GM06990 (cell line): ENCODE measurements at places on chromosomes 12 and 14.

DNA sequence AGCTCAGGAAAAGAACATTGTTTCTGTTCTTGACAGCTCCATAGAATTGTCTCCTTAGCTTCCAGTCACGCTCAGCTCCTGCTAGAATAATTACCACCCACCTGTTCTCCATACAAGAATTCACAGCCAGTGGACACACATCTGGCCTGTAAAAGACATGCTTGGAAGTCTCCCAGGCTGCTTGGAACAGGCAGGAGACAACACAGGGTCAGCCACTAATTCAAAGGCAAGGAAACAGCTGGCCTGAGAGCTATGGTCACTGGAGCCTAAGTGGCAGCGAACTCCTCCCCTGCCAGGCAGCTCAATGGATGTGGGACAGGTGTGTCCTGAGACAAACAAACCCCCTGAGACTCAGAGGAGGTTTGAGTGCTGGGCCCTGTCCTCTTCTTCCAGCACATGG lies 22.9 kb upstream of the LTBP2 start:
- no peak for DNase-seq

- DNase-seq, result no peak
Observed at GRCh38 chr12:133201888-133202287, 20.6 kb downstream of the ZNF268 start.

- no peak for DNase-seq
Observed at GRCh38 chr14:93663317-93663716, 125.0 kb downstream of the PRIMA1 start.

DNA sequence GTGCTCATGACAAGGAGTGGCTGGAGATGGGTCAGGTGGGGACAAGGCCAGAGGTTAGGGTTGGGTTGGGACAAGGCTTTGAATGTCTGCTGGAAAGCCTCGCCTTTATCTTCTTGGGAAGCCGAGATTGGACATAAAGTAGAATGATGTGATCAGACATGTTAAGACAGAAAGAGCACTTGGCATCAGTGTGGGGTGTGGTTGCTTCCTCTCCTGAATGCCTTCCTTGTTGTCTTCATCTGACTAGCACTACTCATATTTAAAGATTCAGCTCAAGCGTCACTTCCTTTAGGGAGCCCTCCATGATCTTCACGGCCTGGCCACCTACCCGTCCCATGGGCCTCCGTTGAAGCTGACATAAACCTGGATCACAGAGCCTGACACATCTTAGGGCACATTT lies 14.8 kb upstream of the C12orf75 start:
- no peak for DNase-seq

DNA sequence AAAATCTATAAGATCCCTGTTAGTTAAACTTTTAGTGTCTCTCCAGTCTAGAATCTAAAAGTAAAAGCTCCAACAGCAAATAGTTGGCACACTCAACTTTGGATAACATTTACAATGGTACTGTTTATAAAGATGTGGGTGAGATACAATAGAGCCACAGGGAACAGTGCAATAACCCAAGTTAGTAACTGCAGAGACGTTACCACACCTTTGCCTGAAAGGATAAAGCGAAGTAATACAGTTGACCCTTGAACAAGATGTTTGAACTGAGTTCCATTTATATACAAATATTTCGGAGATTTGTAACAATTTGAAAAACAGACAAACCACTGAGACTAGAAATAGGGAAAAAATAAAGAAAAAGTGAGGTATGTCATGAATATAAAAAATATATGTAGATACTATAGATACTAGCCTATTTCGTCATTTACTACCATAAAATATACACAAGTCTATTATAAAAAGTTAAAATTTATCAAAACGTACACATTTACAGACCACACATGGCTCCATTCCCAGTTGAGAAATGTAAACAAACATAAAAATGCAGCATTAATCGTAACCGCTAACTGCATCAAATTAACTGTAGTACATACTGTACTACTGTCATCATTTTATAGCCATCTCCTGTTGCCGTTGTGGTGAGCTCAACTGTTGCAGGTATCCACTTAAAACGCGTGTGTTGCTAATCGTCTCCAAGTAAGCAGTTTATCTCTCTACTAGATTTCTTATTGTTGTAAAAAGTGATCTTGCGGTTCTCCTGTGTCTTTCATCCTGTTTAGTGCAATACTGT lies 56.5 kb upstream of the HIF1A start:
- DNase-seq, result no peak

DNA sequence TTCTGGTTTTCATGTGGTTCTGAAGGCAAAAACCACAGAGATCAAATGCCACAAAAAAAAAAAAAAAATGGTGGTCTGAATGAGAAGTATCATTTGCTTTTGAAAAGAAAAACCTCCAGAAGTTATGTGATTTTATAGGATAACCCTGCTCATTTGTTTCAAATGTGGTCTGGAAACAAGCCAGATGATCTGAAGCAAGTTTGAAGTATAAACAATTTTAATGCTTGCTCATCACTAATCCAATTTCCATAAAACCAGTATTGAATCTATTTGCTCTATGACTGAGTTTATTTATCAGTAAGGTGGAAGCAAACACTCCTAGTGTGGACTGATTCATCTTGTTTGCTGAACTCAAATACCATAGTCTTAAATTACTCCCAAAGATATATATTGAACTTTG lies 407.3 kb upstream of the FLRT2 start:
- DNase-seq, result no peak

DNA sequence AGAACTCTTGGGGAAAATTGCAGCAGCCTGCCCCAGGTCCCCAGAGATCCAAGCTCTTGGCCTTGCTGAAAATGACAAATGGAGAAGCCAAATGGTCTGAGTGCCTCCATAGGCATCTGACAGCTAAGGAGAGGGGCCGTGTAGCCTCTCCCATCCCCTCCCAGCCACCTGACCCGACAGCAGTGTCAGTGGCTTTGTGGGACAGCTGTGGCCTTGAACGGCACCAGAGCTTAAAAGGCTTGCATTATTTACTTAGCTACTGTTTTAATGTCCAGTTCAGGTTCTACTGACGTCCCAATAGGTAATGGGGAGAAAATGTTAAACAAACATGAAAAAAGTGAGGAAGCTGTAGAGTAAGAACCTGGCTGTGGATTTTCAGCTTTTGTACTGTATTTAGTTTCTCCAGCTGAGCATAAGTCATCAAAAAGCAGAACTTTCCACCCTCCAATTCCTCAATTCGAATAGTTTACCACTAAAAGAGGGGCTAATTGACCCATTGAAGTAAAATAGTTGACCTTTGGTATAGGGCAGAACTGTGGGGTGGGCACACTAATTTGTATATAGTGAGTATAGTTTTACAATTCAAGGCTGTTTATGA lies 50.0 kb downstream of the FOS start:
- DNase-seq, result no peak

DNA sequence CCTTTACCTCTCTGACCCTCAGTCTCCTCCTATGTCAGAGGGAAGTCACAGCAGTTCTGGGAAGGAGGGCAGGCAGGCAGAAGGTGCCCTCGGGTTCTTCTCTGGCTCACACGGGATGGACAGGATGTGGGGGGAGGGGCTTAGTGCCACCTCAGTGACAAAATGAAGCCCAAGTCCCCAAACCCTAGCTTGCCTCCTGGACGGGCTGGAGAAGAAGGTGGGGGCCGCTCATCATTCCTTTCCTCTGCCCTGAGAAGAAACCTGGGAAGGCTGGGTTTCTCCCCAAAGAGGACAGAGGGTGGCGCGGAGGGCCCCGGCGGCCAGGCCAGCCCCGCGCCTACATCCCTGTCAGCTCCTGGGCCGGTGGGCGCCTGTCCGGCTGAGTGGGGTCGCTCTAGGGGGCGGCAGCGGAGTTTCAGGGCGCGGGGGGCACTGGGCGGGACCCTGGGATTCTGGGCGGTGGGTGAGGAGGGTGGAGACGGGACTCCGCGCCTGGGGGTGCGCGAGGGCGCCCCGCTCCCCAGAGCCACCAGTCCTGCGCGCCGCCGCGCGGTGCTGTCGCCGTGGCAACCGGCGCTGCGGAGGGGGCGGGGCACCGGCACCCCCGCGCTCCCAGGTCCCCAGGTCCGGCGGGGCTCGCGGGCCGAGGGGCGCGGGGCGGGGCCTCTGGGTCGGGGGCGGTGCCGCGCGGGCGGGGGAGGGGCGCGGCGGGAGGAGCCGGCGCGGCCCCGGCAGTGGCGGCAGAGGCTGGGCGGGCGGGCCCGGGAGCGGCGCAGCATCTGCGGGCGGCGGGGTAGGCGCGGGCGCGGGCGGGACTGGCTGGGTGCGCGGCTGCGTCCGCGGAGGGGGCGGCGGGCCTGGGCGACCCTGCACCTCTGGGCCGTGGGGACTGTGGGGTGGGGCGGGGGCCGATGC lies at the start of gene TMEM121:
TMEM121 (plus strand) TSS at position 723 of the 915 bp plus-strand sequence. CDS start 2,252 bp downstream, outside the sequence.
- no peak for DNase-seq

DNA sequence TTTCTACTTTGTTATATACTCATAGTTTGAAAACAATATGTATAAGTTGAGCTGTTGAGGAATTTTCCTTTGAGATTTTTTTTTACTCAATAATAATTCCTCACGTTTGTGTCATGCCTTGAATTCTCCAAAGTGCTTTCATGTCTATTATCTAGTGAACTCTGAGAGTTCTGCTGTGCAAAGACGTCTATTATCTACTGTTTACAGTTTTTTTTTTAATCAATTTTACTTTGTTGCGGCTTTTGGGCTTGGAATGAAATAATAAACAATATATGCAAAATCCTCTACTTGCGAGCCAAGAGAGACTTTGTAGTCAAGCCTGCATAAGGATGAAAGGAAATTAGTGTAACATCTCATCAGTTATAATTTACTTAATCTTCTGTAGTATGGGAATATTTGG lies 107.2 kb upstream of the FRMD6 start:
- DNase-seq, result no peak

- DNase-seq, result no peak
Observed at GRCh38 chr14:24329736-24330135, 5.1 kb downstream of the ADCY4 start.

GRCh38 chr12:12592930-12593329 lies 18.7 kb upstream of the CREBL2 start:
- DNase-seq, result no peak

- DNase-seq, result no peak
Observed at GRCh38 chr14:58904776-58905175, 267.0 kb downstream of the DACT1 start.

DNA sequence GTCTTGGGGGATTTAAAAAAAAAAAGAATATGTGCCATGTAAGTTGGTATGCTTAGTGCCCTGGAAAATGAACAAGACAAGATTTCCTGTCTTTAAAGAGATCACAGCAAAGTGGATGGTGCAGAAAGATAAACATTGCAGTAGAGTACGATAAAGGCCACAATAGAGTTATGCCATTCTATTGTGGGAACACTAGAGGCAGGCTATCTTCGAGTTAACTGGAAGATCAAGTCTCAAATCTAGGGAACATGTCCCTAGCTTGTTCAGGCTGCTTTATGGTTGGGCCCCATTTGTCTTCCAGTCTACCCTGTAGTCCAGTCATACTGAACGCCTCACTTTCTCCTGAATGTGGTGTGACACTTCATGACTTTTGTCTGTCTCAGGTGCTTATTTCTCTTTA lies 18.7 kb upstream of the CCT2 start:
- DNase-seq, result no peak

GRCh38 chr14:73283608-73284379 lies 46.5 kb downstream of the PAPLN start:
- no peak for DNase-seq

DNA sequence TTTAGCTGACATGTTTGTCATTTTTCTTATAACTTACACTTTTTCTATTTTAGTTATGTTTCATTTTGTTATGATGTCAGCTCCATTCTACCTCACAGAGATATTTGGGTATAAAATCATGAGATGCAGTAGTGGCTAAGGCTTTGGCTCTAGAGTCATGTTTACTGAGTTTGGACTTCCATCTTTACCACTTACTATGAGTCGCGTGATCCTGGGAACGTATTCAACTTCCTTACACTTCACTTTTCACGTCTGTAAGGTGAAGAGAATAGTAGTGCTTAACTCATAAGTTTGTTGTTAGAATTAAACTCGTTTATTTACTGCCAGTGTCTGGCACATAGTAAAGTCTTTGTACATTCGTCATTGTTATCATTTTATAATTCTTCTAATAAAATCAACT lies 126.3 kb downstream of the ERC1 start:
- no peak for DNase-seq

- no peak for DNase-seq
Observed at GRCh38 chr14:85039353-85039626, 490.7 kb upstream of the FLRT2 start.

DNA sequence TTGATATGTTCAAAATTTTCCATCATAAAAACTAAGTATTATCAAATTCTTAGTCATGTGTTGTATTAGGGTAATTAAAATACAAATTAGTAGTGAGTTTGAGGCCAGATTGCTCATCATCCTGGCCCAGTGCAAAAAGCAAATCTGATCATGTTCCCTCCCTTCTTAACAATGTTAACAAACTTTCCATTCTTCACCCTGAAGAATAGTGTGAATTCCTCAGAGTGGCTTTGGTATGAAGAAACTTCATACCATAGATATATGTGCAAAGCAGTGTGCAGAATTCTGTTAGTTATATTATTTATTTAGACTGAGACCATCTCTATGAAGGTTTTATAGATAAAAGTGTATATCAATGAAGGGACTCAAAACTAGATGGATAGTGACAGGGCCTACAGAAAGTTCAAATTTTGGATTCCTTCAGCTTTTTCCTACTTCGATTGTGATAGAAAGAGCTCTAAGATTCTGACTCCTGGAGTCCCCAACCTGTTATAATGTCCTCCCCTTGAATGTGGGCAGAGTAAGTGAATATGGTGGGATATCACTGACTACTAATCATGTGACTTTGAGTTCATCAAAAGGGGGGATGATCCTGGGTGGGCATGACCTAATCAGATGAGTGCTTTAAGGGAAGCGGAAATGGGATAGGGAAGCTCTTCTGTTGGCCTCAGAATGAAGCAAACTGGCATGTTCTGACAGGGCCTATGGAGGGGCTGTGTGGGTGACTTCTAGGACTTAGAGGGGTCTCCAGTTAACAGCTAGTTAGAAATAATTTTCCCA lies 271.4 kb downstream of the BTG1 start:
- DNase-seq, result no peak

- DNase-seq, result no peak
Observed at GRCh38 chr14:94671870-94672444, 59.8 kb downstream of the SERPINA3 start.

GRCh38 chr12:54154681-54155186 lies 34.1 kb downstream of the SMUG1 start:
- DNase-seq, result no peak

DNA sequence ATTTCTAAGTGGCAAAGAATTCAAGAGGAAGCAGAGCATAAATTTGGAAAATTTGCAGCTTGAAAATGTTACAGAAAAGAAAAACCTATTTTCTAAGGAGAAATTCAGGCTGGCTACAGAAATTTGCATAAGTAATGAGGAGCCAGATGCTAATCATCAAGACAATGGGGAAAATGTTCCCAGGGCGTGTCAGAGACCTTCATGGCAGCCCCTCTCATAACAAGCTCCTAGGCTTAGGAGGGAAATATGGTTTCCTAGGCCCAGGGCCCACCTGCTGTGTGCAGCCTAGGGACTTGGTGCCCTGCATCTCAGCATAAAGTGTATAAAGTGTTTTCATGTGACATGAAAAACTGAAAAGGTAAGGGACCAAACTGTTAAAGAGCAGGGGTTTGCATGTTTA lies 1796.3 kb upstream of the FLRT2 start:
- DNase-seq, result no peak

- no peak for DNase-seq
Observed at GRCh38 chr12:121145221-121145620, 12.5 kb downstream of the P2RX7 start.
